NCI-H774 (cell line): ENCODE measurements at places on chromosomes 7 and 10.

- DNase-seq, result no peak
Measured at GRCh38 chr7:15801041-15801440, 114.6 kb upstream of the MEOX2 start.

DNA sequence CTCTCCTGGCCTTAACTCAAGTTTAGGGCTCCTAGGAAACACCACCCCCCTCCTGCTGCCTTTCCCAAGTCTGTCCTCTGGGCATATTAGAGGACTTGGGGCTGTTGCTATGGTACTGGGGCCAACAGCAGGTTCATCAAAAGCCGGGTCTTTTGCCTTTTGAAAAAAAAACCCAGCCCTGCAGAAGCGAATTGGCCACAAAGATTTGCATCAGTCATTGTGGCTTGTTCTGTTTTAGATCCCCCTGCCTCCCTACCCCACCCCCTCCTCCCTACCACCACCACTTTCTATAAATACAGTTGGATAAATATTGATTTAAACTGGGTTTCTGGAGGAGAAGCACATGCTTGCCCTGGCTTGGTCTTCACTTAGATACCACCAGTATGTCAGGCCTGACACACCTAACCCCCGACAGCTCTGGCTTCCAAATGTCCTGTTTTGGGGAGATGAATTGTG is 7.0 kb downstream of the MXI1 start:
- no peak for DNase-seq

DNA sequence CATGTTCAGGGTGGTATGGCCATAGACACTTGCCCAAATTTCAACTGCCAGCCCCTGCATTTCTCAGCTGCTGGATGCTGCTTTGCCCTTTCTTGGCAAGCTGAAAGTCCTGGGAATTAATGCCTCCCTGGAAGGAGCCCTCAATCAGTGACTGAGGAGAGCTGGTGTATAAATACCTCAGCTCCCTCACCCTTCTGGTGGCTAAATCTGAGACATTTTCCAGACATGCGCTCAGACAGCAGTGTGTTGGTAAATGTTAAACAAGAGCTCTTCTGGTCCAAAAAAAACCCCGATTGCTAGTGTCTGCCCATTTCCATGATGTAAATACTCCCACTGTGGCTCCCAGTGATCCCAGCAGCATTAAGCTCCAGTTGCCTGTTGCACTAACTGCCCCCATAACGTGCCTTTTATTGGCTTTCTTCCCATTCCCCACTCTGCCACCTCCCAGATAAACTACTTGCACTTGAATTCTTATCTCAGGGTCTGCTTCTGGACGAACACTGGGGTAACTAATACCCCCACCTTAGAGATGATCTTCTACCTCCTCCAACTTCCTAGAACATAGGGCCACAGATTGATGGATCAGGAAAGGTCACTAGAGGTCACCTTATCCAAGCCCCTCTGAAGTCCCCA is 6.7 kb upstream of the MYH16 start:
- no peak for DNase-seq

DNA sequence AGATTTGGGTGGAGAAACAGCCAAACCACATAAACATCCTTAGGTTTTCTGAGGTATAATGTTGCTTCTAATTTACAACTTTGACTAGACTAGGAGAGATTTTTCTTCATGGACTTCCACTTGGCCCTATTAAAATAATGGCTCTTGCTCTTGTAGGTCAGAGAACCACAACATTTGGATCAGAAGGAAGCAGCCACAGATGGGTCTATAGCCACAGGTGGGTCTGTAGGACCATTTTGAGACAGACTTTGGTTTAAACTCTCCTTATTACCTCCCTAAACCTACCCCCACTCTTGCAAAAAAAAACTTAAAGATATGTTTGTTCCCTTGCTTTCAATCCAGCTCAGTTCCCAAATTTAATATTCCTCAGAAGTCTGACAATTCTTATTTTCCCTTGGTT is 1260.8 kb downstream of the GATA3 start:
- no peak for DNase-seq

DNA sequence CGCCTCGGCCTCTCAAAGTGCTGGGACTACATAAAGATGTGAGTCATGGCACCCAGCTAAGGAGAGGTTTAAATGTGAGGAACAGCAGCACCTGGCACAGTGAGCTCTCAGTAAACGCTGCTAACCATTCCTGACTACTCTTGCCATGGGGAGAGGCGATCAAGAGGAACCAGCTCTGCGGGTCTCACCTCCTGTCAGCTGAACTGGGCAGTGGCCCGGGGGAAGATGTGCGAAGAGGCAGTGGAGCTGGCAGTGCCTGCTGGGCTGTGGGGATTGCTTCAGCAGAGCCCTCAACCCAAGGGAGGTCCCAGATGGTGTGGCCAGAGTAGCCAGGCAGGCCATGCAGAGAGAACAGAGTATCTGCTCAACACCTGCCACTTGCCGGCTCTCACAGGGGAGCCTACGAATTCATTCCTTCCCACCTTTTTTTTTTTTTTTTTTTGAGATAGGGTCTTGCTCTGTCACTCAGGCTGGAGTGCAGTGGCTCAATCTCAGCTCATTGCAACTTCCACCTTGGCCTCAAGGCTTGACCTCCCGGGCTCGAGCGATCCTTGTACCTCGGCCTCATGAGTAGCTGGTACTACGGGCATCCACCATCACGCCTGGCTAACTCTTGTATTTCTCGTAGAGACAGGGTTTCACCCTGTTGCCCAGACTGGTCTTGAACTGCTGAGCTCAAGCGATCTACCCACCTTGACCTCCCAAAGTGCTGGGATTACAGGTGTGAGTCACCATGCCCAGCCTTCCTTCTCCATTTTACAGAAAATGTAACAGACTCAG is 6.8 kb downstream of the POLM start:
- no peak for DNase-seq
